ENCODE measurements at places on chromosomes 4 and X.

DNA sequence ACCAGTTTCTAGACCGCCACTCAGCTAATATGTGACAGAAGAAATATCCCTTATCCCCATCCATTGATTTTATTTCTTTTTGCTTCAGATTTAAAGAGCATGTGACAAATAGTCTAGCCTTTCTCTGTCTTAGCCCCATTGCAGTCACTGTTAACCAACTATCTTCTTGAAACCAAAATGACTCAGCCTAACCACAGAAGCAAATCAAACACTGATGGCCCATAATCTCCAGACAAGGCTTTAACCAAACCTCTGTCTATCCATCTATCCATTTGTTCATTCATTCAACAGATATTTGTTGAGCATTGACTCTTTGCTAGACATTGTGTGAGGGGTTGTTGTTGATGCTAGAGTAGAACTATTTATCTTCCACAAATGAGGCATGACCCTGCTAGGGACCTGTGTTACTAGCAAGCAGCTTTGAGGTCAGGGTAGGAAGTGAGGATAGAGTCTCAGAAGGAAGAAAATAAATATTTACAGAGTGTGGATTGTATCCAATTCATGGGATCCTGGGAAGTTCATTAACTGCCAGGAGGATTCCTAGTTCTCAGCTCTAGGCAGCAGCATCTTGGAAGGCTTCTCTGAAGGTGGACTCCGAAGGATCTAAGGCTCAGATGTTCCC, 22.5 kb downstream of the HNRNPH2 start:
- no peak for DNase-seq

DNA sequence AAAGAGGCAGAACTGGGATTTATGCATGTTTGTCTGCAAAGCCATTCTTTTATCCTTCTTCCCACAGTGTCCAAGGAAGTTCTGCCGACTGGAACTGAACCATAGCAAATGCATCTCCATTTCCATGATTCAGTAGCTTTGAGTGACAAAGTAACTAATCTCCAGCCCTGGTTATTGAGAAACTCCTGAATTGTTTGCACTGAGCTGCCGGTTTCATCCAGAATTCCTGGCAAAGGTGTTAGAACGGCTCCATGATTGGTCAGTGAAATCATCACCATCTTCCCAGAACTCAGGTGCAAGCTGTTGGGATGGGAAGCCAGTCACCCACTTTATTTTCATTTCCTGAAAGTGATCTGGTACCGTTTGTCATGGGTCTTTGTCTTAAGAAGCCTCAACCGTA, 47.0 kb upstream of the SLC34A2 start:
- DNase-seq, result no peak

DNA sequence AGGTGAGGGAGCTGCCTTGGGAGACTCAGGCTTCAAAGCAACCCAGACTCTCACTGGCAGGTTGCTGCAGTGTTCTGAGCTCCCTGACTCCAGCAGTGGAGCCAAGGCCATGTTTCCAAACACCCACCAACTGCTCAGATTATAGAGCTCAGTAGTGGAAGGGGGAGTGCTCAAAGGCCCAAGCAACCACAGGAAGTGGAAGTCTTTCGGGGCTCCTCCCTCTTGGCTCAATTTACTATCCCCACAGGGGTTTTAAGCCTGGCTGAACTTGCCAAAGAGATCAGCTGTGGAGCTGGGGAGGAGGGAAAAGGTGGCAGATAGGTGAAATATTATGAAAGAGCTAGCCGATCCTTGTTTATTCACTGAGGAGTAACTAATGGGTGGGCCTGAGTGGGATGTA, 82.5 kb downstream of the HPRT1 start:
- no peak for DNase-seq

DNA sequence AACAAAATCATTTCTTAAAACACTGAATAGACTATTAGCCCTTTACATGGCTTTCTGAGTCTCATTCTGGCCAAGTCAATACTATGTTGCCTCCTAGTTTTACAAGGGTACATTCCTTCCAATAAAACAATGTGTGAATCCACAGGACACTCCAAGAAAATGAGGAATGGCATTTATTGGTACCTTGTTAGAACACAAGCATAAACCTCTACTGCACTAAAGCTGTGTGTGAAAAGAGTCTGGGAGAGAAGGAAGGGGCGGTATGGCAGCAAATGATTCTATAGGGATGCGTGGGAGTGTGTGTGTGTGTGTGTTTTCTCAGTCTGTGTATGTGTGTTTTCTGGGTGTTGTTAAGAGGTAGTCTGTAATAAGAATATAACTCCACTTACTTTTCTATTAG, 48.9 kb downstream of the CXCL1 start:
- no peak for DNase-seq

GRCh38 chr4:5192678-5193077, 141.4 kb downstream of the STK32B start:
- no peak for DNase-seq

DNA sequence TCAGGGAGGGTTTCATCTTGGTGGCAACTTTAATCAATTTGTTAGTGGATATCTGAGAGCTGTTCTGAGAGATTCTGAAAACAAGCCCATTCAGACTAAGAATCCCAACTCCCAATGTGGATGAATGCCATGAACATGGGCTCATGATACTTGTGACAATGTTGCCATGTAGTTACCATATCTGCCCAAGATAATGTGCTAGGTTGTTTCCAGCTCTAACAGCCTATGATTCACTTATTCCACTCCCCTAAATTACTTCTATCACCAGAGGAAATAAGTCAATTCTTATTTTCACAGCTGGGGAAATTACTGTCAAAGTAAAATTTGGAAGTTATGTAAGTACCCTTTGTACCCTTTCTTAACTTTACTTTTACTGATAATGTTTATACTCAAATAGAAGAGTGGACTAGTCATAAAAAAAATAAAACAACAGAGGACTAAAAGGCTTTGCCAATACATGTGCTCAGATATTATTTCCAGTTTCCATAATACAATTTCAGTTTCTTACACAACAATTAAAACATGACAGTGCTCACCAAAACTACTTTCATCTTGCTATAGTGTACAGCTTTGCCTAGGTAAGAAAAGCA, 1101.7 kb upstream of the INTU start:
- no peak for DNase-seq

DNA sequence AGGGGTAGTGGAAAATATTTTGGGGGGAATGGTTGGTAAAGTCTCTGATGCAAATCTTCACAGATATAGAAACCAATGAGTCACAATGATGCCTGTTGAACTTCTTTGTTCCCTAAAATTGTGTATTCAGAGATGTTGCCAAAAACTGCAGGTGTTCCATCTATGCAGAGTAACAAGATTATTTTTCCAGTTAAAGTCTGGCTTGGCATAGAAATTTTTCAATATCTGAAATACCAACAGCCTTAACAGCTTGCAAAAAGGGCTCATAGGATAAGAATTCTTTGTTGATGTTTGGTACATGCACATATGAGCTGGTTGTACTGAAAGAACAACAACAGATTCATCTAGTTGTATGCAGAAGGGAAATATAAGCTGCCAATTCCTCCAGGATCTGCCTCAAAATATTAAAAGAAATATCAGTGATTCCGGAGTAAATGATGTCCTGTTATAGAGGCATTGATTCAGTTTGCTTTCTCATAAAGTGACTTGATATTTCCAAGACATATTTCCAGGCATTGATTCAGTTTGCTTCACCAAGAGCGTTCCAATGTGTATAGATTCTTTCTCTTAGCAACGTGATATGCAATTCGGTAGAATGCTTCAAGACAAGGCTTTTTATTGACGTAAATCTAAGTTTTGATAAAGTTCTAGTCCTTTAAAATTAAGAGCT, 564.4 kb downstream of the TMA16 start:
- no peak for DNase-seq

DNA sequence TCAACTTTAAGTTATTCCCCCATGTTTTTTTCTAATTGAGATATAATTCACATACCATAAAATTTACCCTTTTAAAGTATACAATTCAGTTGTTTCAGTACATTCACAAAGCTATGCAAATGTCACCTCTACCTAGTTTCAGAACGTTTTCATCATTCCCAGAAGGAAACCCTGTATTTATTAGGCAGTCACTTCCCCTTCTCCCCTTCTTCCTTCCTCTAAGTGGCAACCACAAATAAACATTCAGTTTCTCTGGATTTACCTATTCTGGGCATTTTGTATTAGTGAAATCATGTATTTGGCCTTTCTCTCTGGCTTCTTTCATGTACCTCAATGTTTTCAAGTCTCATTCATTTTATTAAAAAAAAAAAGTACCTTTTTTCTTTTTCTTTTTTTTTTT, 101.9 kb downstream of the TET2 start:
- DNase-seq, result no peak

DNA sequence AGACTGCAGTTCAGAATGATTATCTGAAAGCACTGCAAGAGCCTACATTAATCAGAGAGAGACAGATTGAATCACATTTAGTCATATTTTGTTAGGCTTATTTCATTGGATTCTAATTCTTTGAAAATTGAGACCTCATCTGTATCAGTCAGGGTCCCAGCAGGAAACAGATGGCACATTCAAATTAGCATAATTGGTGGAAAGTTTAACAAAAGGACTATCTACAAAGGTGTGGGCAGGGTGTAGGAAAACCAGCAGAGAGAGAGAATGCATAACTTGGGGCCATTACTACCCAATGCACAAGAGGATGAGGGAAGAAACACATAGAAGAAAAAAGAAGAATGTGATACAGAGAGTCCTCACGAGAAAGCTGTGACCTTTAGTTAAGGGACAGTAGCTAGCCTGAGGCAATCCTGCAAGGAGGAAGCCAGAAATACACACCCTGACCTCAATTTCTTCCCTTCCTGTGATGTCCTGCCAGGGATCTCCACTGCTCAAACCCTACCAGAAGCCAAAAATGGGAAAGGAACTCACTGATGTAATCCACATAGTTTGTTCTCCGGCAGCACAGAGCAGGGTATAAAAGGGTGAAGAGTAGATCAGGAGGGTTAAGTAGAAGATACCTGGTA, 17.7 kb upstream of the XKRX start:
- no peak for DNase-seq

GRCh38 chr4:48970471-48970921, 15.6 kb upstream of the CWH43 start:
- DNase-seq, result no peak

- DNase-seq, result no peak
Observed at GRCh38 chr4:136823020-136823419, 709.3 kb downstream of the PCDH18 start.

DNA sequence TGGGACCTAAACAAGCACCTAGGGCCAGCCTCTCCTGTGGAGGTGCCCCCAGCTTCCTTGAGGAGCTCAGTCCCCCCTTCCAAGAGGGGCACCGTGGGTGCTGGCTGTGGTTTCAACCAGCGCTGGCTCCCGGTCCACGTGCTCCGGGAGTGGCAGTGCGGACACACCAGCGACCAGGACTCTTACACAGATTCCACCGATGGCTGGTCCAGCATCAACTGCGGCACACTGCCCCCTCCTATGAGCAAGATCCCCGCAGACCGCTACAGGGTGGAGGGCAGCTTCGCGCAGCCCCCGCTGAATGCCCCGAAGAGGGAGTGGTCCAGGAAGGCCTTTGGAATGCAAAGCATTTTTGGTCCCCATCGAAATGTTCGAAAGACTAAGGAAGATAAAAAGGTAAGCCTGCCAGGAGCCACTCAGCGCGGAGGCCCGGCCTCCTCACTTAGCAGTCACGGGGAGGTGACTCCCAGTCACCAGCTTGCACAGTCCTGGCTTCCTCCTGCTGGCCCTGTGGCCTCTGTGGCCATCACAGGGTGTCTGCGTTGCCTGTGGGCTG, 24.9 kb downstream of the RGS12 start:
- DNase-seq, result no peak

- DNase-seq, result no peak
Observed at GRCh38 chr4:1015179-1015578, 3.8 kb downstream of the FGFRL1 start.

DNA sequence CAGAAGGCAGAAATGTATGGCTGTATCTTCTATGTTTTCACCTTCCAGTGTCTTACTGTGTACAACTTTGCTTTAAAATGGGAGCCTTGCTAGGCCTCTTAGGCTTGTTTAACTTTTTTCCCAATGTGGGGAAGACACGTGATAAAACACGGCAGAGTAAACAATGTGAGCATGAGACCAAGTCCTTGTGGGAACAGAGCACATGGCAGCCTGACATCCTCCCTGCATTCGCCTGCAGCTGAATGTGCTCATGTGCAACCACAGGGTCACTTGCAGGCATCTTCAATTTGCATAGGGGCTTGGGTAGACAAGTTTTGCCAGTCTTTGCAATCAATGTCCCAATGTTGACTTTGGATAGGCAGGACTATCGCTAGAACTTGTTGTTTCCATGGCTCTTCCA, 91.8 kb downstream of the CCNG2 start:
- no peak for DNase-seq

DNA sequence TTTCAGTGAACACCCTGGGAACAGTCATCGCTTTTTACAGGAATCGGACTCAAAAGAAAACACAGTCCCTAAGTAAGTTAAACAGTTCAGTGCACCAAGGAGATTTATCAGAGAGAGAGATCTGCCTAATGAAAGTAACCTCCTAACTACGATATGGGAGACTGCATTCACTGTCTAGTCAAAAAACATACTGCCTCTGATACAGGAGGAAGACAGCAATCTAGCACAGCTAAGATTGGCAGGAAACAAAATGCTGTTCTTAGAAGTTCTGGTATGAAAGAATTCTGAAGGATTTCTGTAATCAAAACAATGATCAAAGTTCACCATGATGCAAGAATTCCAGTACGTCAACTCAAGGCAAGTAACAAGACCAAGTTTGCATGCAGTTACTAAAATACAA, 92.8 kb downstream of the MAML3 start:
- DNase-seq, result no peak

DNA sequence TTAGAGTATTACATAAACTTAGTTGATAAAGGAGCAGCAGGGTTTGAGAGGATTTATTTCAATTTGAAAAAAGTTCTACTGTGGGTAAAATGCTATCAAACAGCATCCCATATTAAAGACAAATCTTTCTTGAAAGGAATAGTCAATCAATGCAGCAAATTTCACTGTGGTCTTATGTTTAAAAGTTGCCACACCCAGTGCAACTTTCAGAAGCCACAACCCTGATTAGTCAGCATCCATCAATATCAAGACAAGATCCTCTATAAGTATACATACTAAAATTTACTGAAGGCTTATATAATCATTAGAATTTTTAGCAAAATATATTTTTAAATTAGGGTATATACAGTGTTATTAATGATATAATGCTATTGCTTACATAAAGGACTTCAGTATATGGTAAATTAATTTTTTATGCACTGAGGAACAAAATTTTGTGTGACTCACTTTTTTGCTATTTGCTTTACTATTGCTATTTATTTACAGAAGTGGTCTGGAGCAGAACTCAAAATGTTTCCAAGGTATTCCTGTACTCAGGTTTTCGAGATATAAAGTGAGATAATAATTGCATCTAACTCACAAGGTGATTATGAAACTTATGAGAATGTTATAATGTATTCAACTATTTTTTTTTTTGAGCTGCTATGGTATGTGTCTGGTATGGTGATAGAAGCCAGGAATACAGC, 1127.6 kb downstream of the ADGRL3 start:
- no peak for DNase-seq

DNA sequence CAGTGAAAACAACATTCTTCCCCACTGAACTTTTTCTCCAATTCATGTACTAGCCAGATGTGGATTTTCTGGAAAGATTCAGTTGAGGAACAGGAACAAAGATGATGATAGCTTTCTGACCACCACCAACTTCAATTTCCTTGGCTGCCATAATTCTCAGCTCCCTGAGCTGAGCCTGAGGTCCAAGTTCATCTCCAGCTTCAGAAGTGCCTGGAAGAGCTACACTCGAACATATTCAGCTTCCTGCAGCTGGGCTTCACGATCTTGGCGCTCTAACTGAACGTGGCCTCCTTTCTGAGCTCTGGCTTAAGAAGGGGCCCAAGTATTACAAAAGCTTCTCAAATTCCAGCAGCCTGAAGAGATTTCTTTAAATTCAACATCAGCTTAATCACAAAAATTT, 83.9 kb downstream of the QDPR start:
- no peak for DNase-seq

All from stimulated activated CD4-positive, alpha-beta T cell treated with anti-CD3 and anti-CD28 coated beads, Interleukin-1b, Interleukin-23, amount 100 ng/mL, for 1 hour (primary cell).